ENCODE measurements at places on chromosomes 3 and 15.
A peak's percentile ranks its signal among the peaks of the same experiment; 100 is the strongest.

DNA sequence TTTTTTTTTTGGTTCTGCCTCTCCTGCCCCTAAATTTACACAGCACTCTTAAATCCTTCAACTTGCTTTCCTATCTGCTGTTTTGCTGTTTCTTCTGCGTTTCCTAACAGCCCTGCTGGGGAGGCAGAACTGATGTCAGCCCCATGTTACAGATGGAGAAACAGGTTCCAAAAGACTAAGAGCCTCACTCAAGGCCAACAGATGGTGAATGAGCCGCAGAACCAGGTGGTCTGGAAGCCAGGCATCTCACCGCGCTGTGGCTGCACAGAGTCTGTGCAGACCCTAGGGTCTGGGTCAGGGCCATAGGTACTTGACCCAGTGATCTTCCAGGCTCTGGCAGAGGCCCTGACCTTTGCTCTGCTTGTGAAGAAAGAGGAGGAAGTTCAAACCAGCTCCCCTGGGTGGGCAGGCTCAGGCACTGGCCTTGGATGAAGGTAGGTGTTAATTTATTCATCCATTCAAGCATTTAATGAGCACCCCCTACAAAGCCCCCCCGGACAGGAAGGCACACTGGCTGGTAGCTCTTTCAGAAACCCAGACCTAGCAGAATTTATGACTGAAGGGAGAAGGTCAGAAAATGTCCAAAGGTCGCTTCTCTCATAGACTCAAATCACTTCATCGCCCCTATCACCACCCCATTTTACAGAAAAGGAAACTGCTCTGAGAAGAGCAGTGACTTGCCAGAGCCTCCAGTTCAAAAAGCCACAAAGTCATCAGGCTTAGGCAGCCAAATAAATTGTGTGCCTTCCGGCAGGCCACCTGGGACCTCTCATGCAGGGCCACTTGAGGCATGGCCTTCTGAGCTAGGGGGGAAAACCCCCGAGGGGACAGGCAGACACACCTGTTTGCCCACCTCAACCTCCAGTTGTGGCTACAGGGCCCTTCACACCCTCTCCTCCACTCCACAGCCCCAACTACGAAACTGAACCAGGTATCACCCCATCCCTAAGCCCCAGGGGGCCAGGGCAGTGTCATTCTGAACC, 2.7 kb downstream of the CHDH start:
- DNase-seq = peak; percentile 62

- DNase-seq = no peak
These were observed 273.1 kb upstream of the TBL1XR1 start for GRCh38 chr3:177470197-177470941.

GRCh38 chr15:75738014-75738646, 25.5 kb upstream of the CSPG4 start:
- DNase-seq = no peak

DNA sequence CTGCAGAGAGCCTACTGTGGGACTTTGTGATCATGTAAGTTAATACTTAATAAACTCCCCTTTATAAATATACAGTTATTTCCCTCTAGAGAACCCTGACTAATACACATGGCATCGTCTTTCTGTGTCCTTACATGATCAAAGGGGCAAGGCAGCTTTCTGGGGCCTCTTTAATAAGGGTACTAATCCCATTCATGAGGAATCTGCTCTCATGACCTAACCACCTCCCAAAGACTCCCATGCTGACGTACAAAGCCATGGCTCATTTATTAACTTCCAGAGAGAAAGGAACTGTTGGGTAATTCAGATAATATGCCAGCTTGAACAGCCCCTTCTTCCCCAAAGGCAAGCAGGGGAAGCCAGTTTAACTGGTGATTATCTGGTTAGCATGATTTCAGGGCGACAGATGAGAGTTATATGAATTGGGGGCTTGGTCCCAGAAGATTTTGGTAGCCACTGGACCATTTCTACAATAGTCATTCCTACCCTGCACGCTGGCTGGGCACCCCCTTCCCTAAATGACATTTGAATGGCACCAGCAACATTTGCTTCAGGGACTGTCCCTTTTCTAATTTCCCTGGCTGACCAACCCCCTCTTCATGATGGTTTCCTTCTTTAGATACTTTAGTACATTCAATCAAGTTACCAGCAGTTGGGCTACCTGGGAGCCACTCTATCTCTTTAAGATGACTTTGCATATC, 83.6 kb upstream of the C3orf80 start:
- DNase-seq = no peak

DNA sequence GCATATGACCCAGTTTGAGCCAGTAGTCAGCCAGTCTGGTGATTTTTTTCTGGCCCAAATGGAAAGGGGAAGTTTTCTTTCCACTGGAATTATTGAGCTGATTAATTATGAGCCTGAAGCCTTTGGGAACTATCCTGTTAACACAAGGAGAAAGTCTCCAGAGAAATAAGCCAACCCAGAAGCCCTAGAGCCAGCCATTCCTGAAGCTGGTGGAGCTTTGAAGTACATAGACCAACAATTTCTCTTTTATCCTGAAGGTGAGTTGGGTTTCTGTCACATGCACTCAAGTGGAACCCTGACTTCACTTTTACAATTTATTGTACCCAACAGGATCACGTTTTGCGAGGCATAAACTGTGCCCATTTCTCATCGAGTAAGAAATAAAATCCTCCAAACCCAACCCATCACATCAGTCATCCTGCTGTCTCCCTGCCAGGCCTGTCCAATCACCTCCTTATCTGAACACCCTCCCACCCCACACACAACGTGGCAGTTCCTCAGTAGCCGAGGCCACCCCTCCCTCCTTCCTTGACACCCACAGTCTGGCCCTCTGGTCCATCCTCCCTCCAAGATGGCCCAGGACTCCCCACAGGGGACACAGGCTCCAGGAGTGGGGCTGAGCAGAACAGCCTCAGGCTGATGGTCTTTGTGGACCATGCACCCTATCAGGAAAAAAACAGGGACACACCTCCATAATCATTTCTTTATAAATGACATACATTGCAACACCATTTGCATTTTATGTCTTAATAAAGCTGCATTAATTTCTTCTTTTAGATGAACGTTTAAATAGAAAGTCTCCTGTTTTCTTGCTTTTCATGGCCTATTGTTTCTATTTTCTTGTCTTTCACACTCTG, 55.7 kb upstream of the GATA2 start:
- no peak for DNase-seq

- no peak for DNase-seq
These were observed 24.8 kb downstream of the VGLL4 start for GRCh38 chr3:11618904-11619303.

GRCh38 chr15:91908391-91908790, 54.9 kb downstream of the SLCO3A1 start:
- no peak for DNase-seq

DNA sequence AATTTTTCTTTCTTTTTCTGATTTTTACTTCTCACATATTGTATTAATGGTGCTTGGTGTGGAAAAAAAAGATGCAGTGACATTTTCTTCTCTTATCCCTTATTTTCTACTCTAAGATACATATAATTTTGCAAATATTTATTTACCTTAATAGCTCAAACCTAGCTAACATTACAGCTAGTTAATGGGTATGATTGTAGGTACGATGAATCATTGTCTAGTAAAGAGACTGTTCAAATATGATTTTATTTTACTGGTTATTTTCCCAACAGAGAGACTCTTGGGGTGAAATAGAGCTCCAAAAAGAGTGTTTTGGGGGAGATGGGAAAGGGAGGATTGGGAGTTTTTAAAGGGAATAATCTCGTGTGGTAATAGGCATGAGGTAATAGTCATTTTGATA, 206.0 kb downstream of the RBMS3 start:
- no peak for DNase-seq

GRCh38 chr3:40071683-40072238, 237.7 kb upstream of the EIF1B start:
- DNase-seq = no peak

DNA sequence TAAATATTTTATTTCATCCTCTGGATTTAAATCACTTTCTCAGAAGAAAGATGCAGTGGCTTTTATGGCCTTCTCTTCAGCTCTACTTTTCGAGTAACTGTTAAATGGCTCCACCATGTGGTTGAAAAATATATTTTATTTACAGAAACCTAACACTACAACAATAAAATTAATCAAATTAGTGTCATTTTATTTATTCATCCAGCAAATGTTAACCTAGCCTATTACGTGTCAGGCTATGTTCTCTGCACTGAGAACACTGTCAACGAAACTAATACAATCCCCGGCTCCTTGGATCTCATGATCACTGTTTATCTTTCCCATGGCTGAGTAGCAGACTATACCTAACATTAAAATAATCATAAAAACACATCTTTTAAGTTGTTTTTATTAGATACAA, 148.0 kb upstream of the OSTN start:
- no peak for DNase-seq

DNA sequence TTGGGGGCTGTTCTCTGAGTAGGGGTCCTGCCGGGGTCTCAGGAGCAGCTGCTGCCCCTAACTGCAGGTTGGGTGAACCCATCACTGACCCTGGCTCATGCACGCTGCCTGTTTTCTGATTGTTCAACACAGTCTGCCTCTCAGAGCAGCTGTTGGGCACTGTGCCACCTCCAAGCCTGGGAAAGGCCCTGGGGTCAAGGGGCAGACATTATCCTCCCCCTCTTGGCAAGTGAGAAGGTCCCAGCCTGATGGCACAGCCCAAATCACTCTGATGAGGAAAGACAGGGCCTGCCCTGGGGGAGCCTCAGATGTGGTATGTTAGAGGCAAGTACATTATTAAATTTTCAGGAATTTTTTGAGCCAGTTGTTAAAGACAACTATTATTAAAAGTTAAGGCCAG, 14.1 kb upstream of the GNAT1 start:
- DNase-seq = no peak

GRCh38 chr15:29138260-29138659, 131.4 kb downstream of the NSMCE3 start:
- DNase-seq = no peak
